ENCODE measurements at places on chromosomes 1 and 21.
A peak's percentile ranks its signal among the peaks of the same experiment; 100 is the strongest.

DNA sequence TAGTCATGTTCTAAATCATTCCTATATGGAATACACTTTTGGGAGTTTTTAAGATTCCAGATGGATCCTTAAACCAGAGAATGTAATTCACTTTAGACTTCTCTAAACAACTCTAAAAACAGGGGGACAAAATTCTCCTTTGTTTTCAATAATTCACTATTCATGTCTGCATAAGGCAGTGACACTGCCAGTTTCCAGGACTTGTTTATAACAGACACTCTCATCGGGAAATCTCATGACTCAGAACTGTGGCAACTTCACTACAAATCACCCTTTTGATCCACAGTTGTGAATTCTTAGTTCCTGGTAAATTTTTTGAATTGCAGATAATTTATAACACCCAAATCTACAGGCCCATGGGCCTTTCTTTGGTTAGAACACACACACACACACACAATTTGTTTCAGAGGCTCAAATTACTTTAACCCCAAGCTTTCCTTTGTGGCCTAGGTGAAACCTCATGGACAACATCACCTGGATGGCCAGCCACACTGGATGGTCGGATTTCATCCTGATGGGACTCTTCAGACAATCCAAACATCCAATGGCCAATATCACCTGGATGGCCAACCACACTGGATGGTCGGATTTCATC, at the start of gene OR2T4:
Gene OR2T4 (plus strand): TSS at position 545 of the 595 bp plus-strand sequence. CDS start 0 bp downstream, at position 545.
- DNase-seq, result no peak

GRCh38 chr1:87200875-87201638, 127.6 kb upstream of the LMO4 start:
- DNase-seq, result no peak

- DNase-seq, result peak; percentile 48
Measured at GRCh38 chr1:119008483-119009311, 20.6 kb upstream of the TBX15 start.

GRCh38 chr1:51445351-51446090, 73.5 kb downstream of the EPS15 start:
- no peak for DNase-seq

DNA sequence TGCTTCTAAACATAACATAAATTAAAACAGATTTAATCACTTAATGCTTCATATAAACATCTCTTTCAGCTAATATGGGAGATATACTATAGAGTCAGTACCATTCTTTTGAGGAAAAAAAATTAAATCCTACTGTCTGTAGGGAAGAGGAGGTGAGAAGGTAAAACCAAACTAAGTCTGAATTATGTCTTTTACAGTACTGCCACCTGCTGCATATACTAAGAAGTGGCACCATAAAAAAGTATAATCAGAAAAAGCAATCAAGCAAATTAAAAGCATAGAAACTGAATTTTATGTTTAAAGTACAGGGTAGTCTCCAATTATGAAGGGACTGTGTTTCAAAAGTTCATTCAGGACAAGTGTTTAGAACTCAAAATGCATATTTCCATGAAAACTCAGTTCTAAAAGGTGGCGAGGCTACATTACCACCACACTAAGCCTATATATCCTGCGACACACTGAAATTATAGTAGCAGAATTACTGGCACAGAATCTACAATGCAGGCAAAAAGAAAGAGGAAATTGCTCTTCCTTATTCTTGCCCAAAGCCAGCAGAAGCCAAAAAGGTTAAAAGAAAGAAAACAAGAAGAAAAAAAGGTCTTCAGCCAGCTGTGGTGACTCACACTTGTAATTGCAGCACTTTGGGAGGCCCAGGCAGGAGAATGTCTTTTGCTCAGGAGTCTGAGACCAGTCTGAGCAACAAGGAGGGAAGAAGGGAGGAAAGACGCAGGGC, 9.0 kb downstream of the NSL1 start:
- peak; percentile 78 for DNase-seq

DNA sequence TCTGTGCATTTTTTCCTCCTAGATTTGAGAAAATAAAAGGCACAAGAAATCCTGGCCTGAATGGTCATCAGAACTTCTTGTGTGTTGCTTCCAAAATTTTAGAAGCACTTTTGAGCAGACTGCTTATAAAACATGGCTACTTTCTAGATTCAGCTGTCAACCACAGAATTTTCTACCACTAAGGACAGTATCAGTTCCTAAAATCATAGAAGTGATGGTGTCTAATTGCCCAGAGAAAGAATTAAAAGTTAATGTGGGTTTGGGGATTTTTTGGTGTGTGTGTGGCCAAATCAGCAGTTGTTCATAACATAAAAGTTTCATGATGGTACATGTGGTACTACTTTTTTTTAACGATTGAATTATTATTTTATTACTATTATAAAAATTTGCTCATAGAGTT, 171.4 kb upstream of the SNX7 start:
- DNase-seq, result no peak

- DNase-seq, result no peak
Measured at GRCh38 chr1:156164125-156164831, 10.9 kb downstream of the SEMA4A start.

DNA sequence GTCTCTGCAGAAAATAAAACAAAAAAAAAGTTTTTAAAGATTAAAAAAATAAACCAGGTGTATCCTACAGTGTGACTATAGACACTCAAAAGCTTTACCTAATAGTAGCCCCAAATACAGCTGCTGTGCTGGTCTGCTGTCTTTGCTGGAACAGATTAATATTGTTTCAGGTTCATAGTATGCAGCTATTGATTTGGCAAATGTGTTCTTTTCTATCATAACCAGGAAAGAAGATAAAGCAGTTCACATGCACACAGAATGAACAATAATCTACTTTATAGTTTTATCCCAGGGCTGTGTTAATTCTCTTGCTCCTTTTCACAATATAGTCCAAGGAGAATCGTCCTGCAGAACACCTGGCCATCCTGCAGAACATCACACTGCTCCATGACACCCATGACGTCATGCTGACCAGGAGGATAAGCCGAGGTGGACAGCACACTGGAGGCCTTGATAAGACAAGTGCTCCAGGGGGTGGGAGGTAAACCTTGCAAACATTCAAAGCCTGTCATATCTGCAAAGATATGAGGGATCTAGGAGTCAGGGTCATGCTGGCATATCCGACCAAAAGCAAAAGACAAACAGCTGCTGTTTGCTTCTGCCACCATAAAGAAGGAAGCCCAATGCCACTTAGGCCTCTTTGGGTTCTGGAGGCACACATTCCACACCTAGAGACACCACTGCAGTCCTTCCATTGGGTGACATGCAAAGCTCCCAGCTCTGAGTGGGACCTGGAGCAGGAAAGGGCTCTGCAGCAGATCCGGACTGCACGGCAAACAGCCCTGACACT, 86.1 kb upstream of the SLC2A1 start:
- no peak for DNase-seq

DNA sequence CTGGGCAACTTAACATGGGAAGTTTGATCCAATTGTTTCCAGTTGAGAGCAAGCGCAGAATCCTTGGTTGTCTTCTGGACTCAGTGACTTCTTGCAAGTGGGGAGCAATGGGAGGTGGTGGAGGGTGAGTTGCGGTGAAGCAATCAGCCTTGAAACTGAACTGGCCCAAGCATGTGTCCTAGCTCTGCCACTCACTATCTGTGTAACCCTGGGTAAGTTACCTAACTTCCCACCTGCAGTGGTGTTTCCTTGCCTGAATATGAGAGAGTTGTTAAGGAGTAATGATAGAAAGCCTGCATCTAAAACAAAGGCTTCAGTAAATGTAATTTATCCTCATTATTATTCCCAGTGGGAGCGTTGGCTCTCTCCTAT, 132.5 kb upstream of the NFIA start:
- DNase-seq, result no peak

DNA sequence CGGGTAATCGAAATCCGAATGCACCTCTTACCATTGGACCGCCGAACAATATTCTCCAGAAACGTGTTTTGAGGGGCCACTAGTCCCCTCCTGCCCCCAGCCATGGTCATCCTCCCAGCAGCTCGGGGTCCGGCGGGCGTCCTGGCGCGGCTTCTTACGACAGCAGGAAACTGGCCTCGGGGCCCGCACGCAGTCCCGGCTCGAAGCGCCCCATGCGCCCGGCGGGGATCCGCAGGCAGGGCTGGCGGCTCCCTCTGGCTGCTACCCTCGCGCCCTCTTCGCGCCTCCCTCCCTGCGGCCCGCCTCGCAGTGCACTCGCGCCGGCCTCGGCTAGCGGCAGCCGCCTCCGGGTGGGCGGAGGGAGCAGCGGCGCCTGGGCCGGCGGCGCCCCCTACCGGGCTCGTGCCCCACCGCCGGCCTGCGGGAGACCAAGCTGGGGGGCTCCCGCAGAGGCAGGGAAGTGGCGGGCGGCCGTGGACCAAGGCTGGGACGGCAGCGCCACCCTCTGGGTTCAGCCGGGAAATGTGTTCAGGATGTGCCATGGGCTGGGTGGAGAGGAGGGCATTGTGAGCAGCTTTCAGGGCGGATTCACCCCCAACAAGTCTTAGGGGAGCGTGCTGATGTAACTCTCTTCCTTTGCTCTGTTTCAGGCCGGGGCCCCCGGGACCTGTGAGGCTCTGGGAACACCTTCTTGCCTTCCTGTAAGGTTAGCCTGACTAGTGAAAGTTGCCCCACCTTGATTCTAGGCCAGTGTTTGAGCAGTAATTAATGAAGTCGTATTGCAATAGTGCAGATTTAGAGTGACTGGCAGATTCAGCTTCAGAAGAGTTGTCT, at the start of gene KCNH1:
Gene KCNH1 (minus strand): TSS at position 313 of the 834 bp plus-strand sequence. CDS start 203 bp downstream, at position 110.
- DNase-seq, result peak; percentile 22

GRCh38 chr21:44006017-44006619, 6.0 kb upstream of the TRAPPC10 start:
- DNase-seq, result peak; percentile 77

DNA sequence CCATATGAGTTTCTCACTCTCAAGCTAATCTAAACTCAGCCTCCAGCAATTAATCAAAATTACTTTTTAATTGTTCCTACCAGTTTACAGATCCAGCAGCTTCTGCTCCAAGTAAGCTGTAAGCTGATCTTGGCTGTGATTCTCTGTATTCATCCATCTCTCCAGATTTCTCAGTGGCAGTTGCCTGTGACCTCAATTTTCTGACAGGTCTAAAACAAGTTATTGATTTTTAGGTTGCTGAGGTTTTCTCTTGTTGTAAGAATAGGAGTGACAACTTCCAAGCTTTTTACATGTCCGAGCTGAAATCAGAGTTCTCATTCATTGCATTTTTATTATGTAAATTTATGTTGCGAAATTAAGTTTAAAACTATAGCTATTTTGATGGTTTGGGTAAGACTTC, 1044.4 kb downstream of the PLA2G4A start:
- DNase-seq, result no peak

DNA sequence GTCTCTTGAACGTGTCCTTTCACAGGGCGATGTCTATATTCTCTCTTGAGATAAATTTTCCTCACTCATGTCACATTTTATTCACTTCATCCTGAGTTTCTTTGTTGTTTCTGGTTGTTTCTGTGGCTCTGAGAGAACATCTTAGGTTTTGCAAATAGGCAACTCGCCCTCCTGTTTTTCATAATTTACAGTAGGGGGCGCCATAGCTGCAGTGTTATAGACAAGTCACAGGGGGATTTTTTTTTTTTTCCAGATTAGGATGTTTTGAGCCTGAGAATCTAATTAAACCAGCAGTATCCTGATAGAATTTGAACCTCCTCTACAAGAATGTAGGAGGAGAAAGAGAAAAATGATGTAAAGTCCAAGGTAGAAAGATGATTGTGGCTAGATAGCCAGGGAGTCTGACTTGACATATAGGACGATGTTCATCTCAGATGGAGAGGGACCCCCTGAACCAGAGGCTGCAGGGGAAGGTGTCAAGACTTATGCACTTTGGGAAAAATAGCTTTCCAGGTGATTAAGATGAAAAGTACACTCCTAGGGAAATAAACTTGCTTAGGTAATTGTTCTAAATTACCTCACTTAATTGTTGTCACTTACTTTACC, 76.3 kb downstream of the ZP4 start:
- DNase-seq, result no peak

DNA sequence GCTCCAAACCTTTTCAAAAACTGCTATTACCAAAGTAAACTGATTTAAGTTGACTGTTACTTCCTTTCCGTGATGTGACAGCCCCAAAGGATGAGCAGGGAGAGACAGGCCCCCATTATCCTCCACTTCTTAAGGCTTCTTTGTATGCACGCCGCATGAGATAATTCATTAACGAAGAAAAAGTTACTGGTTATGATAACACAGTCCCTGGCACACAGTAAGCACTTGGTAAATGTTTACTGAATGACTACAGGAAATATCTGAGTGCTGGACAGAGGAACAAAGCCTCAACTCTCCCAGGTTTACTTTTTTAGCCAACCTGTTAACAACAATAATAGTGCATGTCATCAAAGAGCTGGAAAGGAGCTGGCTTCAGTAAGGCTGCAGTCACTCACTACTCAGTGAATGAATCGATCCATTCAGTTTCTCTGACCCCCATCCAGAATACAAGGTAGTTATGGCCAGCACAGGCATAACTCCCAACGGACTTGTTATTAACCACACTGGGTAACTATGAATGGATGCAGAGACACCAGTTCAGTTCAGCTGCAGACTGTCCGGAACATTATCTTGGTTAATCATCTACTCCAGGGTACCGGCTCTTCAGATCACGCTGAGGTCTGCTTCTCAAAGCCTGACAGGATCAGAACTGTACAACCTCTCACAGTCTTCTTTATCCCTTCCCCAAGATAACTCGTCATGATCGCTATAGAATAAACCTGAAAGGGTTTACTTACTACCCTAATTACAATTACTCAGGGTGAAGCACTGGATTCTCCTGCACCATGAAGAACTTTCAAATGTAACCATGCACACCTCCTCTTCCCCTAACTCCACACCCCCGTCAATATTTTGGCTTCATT, 58.3 kb downstream of the TGFBR3 start:
- no peak for DNase-seq

DNA sequence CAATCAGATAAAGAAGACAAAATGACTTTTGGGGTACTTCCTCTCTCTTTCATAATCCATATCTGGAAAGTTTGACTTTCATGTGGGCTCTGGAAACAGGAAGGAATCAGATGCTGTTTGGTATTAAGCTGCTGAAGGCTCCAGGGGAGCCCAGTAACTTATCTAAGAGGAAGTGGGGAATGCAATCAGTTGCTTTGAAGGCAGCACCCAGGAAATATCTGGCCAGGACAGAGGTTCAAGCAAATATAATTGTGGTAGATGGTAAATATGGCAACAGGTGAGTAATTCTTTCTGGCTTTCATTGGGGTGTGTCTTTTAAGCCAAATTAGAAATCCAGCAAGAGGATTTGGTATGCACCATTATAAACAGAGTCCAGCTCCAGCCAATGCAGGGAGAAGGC, 44.4 kb downstream of the COLGALT2 start:
- DNase-seq, result no peak
